BE2C (cell line): ENCODE measurements at places on chromosomes 4 and X.

- DNase-seq: no peak
Observed at GRCh38 chr4:101177154-101177553, 170.2 kb downstream of the PPP3CA start.

- no peak for DNase-seq
Observed at GRCh38 chr4:41396214-41396613, 139.5 kb downstream of the UCHL1 start.

GRCh38 chrX:53580742-53581504 is 105.6 kb downstream of the HUWE1 start:
- no peak for DNase-seq

DNA sequence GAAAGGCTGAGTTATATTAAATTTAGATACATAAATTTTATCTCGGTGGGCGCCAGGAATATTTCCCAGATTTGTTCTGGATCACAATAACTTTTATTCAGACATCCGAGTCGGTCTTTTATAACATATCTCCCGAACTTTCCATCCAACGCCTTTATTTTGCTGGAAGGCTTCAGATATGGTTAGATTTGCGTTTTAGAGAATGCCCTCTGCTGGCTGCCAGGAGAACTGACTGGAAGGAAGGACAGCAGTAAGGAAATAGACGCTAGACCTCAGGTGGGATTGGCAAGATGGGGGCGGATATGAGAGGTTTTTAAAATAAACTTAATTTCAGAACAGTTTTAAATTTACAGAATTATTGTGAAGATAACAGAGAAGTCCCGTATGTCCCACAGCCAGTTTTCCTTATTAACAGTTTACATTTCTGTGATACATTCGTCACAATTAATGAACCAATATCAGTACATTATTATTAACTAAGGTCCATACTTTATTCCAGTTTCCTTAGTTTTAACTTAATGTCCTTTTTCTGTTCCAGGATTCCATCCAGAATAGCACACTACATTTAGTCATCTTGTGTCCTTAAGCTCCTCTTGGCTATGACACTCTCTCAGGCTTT is 4.6 kb upstream of the KANTR start:
- peak; percentile 40 for DNase-seq

- no peak for DNase-seq
Observed at GRCh38 chr4:74539044-74539790, 94.3 kb downstream of the AREG start.

DNA sequence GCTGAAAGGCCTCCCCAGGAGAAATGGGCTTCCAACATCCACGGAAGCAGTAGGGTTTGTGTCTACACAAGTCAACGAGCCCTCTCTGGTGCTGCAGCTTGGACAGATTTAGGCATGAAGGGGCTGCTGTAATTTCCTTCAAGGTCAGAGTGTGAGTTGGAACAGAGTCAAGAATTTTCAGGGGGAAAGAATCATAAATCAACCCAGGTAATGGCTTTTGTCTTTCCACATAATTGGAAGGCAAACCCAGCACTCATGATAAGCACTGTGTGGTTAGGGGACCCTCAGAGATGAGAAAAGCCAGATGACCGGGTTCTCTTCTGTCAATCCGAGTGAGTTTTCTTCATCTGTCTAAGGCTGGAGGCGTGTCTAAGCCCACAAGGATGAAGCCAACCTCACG is 78.6 kb upstream of the MXRA5 start:
- no peak for DNase-seq

DNA sequence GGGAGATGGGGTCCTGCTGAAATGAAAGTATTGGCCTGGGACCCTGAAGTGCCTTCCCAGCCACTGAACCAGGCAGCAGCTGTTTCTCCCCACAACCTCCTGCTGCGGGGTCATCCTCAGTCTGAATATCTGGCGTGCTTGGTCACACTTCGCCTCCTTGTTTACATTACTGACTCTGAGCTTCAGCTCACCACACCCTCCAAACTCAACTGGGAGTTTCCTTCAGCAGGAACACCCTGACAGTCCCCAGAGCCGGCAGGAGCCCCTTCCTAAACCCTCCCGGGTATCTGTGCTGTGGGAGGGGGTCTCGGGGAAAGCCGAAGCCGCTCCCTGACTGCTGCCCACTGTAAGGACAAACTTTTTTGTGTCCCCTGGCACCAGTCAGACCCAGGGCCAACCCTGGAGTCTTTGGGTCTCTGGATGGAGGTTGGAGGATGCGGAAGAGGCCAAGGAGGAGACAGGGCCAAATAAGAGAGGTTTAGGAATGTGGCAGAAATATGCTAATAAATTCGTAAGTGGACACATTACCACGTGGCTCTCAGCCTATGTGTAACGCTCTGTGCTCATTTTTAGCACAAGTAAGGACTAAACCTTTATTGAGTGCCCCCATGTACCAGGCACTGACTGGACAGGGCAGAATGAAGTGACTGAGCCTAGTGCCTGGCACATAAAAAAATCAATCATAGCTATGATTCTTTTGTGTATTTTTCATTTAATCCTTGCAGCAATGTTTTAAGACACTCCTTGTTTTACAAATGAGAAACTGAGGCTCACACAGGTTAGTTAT is 20.7 kb downstream of the FHDC1 start:
- DNase-seq: no peak

GRCh38 chr4:187354740-187355139 is 631.1 kb upstream of the FAT1 start:
- no peak for DNase-seq

DNA sequence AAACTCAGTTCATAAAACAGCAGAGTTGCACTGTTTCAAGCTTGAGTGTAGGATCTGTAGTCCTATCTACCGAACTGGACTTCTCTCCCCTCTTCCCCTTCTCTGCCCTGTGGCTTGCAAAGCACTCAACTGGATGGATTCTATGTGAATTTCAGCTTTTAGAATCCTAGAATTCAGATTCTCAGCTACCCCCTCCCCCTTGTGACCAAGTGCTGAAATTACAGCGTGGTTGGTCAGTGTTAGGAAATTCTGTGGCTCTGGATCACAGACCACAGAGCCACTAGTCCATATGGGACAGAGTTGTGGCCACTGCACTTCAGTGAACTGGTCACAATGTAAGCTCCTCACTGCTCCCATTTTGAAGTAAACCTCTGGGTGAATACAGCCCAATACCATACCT is 64.6 kb upstream of the TRPC5 start:
- peak; percentile 15 for DNase-seq

- no peak for DNase-seq
Observed at GRCh38 chr4:29900336-29900735, 819.8 kb upstream of the PCDH7 start.

DNA sequence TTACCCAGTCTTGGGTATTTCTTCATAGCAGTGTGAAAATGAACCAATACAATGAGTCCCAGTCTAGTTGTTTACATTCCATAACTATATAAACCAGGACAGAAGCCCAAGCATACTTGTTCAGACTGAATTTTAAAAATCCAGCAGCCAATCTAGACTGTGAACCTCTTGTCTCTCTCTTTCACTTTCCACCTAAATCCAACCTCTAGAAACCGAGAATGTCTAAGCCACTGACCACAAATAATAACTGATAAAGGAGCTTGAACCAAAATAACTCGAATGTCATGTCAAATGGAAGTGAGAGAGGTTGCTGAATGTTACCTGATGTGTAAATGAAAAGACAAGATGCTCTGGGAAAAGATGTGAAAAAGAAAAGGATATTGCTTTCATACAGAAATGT is 544.7 kb downstream of the NLGN4X start:
- DNase-seq: no peak

DNA sequence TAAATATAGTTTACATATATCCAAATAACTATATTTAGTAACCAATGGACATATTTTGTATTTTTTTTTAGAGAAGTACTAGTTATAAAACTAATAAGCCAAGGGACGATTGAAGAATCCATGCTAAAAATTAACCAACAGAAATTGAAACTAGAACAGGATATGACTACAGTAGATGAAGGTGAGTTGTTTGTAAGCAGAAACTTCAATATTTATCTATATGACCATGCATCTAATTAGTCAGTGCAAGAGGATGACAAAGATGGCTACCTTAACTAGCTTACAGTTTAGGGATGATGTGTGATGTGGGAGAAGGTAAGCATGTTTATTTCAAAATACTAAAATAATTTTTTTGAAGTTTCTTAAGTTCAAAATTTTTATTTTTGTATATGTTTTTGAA is 57.7 kb downstream of the HPGDS start:
- DNase-seq: no peak

DNA sequence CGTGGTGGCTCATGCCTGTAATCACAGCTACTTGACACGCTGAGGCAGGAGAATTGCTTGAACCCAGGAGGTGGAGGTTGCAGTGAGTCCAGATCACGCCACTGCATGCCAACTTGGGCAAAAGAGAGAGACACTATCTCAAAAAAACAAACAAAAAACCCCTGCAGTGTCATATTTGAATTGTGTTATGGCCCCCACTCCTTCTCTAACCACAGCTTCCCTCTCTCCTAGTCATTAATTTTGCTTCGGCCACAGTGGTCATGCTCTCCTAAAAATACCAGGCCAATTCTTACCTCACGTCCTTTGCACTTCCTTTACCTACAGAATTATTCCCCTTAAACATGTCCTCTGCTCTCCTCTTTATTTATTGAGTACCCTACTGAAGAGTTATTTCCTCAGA is 206.1 kb downstream of the PPP3CA start:
- no peak for DNase-seq

DNA sequence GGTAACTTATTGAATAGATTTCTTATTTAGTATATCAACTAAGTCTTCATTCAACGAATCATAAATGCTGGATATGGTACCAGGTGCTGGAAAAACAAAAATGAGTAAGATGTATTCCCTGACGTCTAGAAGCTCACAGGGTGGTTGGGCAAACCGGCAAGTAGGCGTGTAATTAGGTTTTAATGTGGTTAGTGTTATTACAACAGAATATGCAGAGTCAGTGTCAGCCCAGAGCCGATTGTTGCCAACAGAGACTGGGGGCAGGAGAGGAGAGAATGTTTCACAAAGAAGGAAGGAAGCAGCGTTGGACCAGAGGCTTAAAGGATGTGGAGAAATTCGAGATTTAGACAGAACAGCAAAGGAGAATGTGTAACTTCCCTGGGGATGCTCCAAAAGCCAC is 111.7 kb downstream of the TENM3 start:
- DNase-seq: peak; percentile 21

DNA sequence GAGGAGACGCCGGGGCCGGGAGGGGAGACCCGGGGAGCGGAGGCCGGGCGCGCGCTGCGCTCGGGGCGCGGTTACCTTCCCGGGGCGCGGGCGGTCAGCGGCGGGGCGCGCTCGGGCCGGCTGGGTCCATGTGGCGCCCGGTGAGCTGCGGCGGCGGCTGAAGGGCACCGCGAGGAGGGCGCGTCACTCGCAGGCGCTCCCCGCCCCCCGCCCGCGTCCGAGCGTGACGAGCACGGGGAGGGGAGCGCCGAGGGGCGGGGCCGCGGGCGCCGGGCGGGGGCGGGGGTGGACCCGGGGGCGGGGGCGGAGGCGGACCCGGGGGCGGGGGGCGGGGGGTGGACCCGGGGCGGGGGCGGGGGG is at the start of gene CPLX1:
CPLX1 (minus strand) TSS at position 159 of the 360 bp plus-strand sequence. CDS start 1,607 bp downstream, outside the sequence.
- DNase-seq: peak; percentile 91

- DNase-seq: no peak
Observed at GRCh38 chr4:16111533-16111932, 27.7 kb upstream of the PROM1 start.

DNA sequence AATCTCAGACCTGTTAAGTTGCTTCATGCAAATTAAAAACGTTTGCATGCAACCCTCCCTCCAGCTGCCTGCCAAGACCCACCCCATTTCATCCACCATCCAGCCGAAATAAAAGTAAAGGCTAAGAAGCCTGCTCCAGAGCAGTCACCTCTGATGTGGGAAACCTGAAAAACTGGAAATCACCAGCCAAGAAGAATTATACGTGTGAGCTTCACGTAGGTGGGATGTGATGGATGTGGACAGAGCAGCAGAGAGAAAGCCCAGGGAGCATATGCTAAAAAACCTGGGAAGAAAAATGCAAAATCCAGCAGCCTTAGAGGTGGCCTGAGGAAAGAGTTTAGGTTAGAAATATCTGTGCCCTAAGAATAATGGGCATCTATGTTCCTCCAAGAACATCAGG is 160.6 kb upstream of the STS start:
- no peak for DNase-seq

DNA sequence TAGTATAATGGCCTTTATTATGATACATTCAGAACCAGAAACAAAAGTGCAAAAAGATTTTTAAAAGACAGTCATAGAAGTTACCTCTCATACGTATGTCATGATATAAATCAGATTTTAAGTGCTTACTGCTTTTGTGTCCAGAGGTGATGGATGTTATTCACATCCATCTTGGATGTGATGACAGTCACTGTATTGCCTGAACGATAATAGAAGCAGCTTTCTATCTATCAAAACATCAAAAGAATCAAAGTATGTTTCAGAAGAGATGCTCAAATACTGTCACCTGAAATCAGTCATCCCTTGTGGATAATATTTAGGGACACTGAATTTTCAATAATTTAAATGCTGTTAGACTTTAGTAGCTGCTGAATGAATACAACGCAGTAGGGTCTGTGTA is 26.8 kb upstream of the IL21 start:
- DNase-seq: no peak

DNA sequence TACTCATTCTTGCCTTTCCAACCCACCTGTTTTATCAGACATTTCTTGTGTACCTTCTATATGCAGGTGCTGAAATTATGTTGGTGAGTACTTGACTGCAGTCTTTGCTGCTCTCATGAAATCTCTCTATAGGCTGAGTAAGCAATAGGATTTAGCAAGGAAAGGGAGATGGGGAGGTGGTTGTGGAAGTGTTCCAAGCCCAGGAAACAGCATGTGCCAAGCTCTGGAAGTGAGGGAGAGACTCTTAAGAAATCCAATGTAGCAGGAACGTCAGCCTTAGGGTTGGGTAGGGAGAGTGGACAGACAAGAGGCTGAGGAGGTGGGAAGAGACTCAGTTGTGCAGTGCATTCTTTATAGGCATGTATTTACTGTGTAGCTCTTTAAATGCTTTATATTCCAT is 5.6 kb downstream of the SEPTIN11 start:
- DNase-seq: no peak

DNA sequence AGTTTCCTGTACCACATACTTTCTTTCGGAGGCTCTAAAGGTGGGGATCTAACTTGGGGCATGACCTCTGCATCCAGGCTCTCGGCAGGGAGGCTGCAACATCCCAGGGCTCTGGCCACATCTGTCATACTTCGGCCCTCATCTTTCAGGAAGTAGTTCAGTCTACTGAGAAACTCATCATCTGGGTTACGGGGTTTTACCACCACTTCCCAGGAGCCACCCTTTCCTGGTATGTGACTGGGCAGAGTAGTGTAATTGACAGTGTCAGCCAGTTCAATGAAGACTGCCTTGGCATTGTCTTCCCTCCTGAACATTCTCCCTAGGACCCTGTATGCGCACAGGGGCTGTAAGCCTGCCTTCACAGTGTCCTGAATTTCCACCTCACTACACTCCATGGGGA is 2.8 kb downstream of the PNMA5 start:
- DNase-seq: no peak

DNA sequence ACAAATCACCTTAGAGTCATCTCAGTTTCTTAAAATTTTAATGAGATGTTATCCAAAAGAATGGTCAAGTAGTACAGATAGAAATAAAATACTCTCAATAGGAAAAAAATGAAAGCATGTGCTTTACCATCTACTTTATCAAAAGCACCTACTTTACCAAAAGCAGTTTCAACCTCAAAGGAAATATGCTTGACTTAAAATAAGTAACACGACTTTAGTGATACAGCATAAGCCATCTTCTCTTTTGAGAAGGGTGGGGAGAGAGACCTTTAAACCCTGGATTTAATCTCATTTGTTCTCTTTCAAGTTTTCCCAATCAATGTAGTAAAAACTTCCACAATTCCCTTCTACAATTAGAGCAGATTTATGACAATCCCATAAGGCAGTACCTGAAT is 26.5 kb downstream of the OTUD4 start:
- DNase-seq: no peak

- DNase-seq: no peak
Observed at GRCh38 chr4:170772429-170772828, 682.7 kb upstream of the AADAT start.
